RPMI7951 (cell line): ENCODE measurements at places on chromosomes 2 and 18. TPM values are rescaled to one million over a fixed set of nuclear protein-coding genes. Genes with fewer than 3 reads are reported as not detected.

DNA sequence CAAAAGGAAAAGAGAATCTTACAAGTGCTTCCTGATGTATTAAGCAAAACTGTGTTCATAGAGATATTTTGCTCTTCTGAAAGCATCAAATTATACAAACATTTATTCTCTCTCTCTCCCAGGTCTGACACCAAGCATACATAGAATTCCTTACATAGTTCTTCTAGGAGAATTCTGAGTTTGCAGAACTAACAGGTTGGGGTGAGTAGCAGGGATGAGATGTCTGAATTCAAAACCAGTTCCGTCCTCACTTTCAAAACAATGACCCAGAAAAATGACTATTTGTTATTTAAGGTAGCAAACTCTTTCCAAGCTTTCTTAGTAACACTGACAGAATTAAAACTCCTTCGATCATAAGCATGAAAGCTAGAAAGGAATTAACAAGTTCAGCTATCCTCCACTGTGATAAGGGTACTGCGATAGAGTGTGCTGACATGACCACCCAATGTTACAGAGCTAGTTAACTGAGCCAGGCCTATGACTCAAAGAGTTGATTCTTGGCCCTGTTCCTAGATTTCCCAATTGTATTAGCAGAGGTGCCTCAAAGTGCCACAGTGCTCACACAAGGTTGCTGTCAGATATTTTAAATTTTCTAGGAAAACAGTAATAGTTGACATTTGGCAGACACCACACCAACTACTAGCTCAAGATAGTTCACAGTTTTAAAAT, 85.8 kb upstream of the SETBP1 start:
- DNase-seq, result peak; percentile 78

DNA sequence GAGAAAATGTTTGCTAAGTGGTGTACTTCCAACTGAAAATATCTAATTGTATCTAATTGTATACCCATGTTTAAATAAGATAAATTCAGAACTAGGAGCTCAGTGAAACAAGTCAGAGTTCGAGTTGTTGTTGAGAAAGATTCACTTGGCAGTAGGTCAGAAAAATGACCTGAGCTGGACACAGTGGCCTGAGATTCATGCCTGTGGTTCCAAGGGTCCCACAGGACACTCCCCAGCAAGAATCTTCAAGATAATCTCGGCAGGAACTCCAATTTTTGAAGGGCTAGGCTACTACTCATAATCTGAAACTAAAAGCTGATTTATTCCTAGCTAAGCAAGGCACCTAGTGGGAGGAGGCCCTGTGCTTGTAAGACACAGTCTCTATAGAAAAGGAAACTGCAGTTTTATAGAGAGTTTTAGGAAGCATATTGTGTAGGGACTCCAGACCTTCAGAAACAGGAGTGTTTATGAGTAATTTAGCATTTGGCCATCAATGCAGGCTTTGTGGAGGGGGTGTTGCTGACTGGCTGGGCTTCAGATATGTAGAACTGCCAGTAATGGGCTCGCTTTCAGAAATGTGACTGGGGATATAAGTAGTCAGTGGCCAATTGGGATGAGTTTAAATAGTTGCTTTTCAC, 43.2 kb downstream of the SP140 start:
- DNase-seq, result no peak

GRCh38 chr18:75204732-75205513, 4.0 kb downstream of the PTGR3 start:
- DNase-seq, result no peak

DNA sequence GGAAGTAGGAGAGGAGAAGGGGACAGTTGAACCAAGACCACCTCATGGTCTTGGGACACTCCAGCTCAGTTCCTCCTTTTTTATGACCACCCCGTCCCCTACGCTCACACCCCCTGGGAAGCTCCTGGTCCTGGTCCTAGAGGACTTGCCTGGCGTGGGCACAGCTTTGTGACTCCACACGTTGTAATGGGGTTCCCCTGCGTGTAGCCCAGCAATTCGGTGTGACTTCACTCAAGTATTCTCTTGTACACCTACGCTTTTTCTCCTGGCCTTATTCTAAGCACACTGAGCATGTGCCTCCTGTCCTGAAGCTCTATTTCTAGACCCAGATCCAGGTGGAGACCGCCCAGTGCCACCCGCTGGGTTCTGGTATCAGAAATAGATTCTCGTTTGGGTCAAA, 36.1 kb upstream of the B3GNT7 start:
- DNase-seq, result no peak

- no peak for DNase-seq
Measured at GRCh38 chr2:48343154-48343553, 186.8 kb upstream of the STON1 start.

DNA sequence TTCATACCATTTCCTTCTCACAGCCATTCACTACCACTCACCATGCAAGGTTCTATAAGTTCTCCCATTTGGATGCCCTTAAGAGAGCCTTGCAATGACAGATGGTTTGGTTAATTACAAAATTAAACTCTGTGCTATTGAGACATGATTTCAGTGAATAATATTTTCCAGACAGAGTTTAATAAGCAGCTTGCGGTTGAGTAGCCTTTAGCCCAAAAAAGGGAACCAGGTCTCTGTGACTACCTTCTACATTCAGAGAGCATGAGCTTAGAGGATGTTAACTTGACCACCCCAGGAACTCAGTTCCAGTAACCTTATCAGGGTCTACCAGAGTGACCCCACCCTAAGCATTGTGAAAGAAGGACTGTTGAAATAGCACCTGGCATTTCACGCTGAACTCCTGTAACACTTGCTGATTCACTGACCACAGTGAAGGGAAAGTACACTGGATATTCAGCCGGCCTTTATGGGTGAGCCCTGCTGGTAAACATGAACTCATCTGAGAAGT, 1173.1 kb upstream of the ZEB2 start:
- peak; percentile 62 for DNase-seq

DNA sequence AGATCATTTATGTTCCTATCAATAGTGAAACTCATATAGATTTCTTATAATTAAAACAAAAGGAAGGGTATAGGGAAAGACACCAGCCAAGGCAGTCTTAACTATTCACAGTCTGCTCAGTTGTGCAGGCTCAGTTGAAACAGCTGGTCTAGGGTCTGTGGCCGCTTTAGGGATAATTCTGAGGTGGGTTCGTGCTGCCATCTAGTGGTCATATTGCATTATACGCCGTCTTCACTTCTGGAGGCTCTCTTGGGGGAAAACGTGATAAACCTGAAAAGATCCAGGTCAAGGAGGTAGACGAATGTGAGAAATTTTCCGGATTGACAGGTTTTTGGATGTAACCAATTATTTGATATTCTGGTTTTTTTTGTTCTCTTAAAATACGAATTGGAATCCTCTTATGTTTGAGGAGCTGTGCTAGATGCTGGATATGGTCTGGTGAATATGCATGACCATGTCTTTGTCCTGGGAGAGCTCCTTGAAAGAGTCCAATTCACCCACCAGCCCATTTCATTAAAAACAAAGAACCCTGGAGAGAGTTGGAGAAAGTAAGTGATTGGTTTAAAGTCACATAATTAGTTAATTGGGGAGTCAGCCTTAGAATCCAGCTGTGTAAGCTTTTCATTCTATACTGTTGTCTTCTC, 492.4 kb downstream of the PLCL1 start:
- DNase-seq, result peak; percentile 50

DNA sequence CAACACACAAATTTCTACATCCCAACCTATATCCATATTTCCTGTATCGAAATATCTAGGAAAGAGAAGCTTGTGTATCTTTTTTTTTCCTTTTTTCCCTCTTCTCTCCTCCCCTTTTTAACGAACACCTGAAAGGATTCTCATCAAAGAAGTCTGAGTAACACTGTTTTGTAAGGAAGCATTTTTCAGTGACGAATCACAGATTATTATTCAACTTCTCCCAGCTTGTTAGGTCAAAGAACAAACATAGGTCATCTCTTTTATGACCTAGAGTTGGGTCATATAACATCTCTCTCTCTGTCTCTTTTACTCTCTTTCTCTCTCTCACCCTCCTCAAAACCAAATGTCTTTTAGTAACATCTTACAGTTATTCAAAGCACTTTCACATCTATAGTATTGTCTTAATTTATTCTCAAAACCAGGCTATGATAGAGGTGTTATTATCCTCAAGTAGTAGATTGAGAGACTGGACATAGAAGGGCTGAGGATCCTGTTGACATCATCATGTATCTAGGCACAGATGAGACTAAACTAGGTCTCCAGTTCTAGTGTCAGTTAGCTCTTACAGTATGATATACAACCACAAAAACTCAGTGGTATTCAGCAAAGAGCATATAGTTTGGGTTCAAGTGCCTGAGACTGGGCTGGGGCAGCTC, 80.1 kb upstream of the SPOPL start:
- peak; percentile 42 for DNase-seq

DNA sequence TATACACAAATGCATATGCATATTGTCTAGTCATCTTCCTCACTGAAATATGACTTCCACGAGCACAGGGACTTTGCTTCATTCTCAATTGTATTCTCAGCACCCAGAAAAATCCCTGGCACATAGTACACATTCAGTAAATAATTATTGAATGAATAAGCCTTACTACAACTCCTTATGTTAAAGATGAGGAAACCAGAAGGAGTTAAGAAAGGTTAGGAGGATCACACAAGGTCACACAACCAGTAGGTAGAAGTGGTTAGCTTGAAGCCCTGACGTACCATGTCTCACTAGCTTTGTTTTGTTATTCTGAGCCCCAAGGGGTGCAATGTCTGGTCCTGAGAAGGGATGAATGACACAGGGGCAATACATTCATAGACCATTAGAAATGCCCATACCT, 220.9 kb upstream of the PID1 start:
- peak; percentile 39 for DNase-seq

GRCh38 chr2:129396980-129397599, 582.4 kb upstream of the RAB6C start:
- peak; percentile 8 for DNase-seq

- DNase-seq, result peak; percentile 93
Measured at GRCh38 chr2:19474128-19474527, 115.7 kb upstream of the OSR1 start.

- DNase-seq, result no peak
Measured at GRCh38 chr18:27135504-27136207, 49.5 kb downstream of the CHST9 start.

DNA sequence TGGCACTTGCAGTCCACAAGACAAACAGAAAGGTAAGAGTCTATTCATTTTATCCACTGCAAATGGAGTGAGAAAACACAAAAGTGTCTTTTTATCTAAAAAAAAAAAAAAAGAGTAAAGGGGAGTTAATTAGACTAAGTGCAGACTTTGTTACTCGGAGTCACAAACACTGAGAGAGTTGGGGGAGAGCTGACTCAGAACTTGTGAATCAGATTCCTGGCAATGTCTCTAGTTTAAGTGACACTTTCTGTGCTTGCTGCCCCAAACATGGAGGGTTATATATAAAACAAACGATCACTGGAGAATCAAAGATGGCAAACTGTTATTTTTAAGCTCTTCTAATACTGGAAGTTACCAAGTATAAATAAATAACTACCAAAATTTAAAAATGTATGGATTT, 505.8 kb upstream of the NRP2 start:
- DNase-seq, result no peak

DNA sequence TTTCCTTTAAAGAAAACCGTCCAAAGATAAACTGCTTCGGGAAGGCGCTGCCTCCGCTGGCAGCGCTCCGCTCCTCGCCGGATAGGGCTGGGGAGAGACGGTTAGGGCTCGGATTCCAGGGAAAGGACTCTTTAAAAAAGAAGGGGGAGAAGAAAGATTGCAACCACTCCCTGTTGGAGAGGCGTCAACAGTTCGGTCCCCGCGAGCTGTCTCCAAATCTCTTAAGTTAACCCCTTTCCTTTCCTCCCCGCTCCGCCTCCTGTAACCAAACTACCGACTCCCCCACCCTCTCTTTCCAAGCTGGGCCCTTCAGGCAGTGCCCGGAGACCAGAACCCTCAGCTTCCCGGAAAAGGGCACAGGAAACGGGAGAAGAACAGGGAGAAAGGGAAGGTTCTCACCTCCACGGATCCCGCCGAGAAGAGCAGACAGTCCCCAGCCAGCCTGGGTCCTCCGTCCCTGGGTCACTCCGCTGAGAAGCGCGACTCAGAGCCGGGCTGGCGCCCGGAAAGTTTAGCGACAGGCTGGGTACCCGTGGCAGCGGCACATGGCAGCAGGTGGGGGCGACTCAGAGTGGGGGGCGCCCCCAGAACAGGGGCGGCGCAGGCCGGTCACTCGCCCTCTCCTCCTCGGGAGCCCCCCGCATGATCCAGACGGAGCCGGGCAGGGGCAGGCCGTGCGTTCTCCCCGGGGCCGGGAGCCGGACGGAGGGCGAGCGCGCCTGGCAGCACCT, 675 bp downstream of the FZD5 start:
- peak; percentile 22 for DNase-seq

DNA sequence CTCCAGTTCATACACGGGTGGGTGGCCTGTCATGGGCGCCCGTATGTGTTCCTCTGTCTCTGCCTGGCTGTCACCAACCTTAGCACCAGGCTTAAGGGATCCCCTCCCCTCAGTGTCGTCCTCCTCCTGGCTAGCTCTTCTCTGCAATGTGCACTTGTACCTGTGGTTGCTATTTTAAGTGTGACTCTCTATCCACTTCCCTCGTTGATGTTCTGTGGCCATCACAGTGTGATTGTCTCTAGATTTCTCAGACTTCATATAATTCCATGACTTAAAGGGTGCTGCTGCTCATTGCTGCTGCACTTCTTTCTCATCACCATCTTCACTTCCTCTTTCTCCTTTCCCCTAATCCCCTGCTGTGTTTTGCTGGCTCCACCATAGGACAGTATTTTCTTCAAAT, 143.4 kb downstream of the EML6 start:
- DNase-seq, result no peak

GRCh38 chr2:10552871-10553245, 104.7 kb upstream of the ODC1 start:
- no peak for DNase-seq

- DNase-seq, result no peak
Measured at GRCh38 chr18:10743766-10744165, 217.9 kb downstream of the NAPG start.

DNA sequence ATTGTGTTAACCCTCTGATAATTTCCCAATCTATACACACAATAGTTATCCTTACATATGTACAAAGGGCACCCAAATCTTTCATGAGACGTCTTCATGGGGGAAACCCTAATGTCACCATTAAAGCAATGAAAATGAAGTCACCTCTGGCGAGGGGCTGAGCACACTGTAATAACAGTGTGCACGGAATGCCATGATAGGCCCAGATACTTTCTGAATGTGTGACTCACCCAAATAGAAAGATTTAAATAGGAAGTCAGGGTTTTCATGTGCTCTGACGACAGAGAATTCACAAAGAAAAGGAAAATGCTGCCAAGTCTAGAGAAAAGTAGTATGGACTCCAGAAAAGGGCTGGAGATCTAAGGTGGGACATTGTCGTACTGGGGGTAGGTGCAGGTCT, 128.3 kb downstream of the SATB2 start:
- peak; percentile 14 for DNase-seq

Gene WDPCP
- 6.1 and 11.8 TPM in 2 replicates for total RNA-seq

Gene ESPNL
- total RNA-seq, result under 0.01 TPM in 1 of 2 replicates, not detected in the other

Gene CDKL4
- total RNA-seq, result 0.12 and 0.49 TPM in 2 replicates

Gene SPC25
- 49.0 and 53.0 TPM in 2 replicates for total RNA-seq
